ENCODE measurements at places on chromosomes 4 and X.

- DNase-seq, result no peak
Observed at GRCh38 chrX:78104447-78105176, 564 bp downstream of the PGK1 start.

DNA sequence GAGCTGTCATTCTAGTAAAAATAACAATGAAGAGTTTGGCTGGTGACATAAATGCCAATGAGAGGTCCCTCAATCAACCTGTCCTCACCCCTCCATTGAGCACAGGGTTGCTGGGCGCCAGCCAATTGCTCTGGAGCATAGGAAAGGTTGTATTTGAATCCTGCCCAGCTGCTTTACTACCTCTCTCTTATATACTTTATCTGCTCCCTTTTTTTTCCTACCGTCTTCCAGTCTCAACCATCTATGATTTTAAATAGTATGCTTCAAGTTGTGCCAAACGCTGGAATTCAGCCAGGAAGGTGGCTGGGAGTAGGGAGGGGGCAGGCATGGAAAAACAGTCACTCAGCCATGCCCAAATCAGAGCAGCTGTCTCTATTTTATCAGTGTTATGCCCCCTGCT lies 153.8 kb downstream of the NR3C2 start:
- no peak for DNase-seq

DNA sequence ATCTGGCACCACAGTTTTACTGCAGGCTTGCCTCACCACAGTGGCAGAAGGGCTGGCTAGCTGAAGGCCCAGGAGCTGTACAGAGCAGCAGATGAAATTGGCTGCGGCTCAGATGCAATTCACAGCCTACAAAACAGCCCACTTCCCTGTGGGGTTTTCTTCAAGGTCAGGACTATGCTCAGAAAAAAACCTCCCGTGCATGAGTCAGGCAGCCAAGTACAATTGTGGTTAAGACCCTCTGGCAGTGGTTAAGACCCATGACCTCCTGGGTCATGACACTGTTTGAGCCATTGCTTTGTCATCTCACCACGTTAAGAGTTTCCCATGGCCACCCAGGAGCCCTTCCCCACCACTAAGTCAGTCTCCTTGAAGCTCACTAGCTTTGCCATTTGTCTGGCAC lies 276.3 kb downstream of the HNRNPD start:
- peak; percentile 20 for DNase-seq

GRCh38 chr4:91427171-91427570 lies 876.6 kb upstream of the GRID2 start:
- DNase-seq, result no peak

- DNase-seq, result no peak
Observed at GRCh38 chrX:155020591-155020990, 1.9 kb downstream of the F8 start.

DNA sequence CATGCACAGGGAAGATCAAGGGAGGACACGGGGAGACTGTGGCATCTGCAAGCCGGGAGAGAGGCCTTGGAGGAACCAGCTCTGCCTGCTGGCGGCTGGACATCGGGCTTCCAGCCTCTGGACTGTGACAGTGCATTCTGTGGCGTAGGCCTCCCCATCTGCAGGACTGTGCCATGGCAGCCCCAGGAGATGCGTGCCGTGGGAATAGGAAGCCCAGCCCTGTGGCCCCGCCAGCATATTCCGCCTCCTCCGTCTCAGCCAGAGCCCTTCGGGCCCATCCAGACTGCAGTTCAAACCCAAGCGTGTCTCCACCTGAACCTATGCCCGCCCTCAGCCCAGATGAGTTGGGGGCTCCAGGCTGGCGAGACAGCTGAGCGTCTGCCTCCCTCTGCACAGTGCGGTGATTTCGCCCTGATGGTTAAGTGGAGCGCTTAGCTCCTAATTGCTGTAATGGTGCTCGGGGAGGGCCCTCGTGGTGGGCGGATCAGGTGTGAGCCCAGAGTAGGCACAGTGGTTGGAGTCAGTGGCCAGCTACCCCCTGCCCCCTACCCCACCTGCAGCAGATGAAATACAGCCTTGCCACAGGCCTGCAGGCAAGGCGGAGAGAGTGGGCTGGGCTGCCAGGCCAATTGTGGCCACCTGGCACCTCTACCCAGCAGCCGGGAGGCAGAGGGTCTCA lies 133.9 kb downstream of the HMX1 start:
- DNase-seq, result no peak

DNA sequence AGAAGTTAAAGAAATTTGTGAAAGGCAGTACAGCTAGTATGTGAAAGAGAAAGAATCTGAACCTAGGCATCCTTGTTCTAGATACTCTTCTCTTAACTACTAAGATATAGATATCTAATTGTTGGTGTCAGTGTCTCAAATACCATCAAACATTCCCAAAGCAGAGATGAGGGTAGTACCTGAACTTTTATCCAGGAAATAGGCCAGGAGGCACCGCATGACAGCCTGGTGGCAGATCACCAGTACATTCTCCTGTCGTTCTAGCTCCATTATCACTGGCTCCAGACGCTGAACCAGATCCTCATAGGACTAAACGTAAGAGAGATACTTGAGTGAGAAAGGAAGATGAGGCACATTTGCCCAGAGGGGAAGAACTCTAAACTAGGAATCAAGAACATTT lies 16.8 kb downstream of the TRO start:
- no peak for DNase-seq
